ENCODE measurements at places on chromosomes 1 and 21.

- DNase-seq = peak; percentile 71
Observed at GRCh38 chr21:36835383-36835795, 131.1 kb downstream of the HLCS start.

DNA sequence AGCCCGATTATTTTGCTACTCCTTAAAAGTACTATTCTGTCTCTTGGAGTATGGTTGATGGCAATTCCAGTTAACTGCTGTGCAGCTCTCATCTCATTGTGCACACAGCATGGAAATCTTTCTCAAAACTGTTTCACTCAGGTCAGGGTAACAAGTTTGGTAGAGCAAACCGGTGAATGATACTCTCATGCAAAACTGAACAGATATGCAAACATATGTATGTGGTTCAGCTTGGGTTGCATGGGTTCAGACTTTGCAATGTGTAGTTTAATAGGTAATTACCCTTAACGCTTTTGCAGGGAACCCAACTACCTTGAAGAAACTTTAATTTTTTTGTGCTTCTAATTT is 2.2 kb downstream of the GADD45A start:
- no peak for DNase-seq

GRCh38 chr1:162590686-162591085 is 29.2 kb downstream of the UAP1 start:
- no peak for DNase-seq

GRCh38 chr1:183685112-183685713 is 32.1 kb upstream of the APOBEC4 start:
- no peak for DNase-seq

DNA sequence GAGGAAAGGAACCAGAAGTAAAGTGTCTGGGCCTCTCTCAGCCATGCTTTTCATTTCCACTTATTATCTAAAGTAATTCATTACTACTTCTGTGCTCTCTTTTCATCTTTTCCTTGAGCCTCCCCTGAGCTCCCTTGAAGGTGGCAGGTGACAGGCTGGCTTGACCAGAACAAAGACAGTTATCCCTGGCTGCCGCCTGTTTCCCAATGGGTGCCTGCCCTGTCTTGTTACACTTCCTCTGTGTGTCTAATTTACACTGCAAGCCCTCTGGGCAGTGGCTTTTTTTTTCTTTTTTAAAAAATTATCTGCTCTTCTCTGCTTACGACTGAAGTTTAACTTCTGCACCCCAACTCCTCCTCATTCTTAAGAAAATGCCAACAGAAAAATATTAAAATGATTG is 113.4 kb downstream of the NGF start:
- no peak for DNase-seq

GRCh38 chr1:53511323-53511932 is 52.2 kb downstream of the DMRTB1 start:
- DNase-seq = no peak

- no peak for DNase-seq
Observed at GRCh38 chr1:11364170-11364569, 91.2 kb downstream of the UBIAD1 start.

DNA sequence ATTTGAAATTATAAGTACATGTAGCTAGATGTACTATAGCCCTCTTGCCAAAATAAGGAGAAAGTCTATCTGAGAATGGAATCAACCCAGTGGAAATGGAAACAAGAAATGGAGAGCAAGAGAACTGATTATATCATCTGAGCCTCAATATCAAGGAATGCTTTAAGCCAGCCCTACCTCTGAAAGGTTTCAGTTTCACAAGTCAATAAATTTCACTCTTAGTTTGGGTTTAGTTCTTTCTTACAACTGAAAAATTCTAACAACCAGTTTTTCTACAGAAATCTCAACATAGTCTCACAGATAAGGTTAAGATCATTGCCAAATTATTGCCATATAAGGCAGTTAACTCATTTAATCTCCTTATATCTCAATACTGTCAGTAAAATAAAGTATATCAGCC is 80.0 kb downstream of the EPS15 start:
- no peak for DNase-seq

All from muscle of back (tissue), 13 donors.